ENCODE measurements at places on chromosomes 2 and 18.

DNA sequence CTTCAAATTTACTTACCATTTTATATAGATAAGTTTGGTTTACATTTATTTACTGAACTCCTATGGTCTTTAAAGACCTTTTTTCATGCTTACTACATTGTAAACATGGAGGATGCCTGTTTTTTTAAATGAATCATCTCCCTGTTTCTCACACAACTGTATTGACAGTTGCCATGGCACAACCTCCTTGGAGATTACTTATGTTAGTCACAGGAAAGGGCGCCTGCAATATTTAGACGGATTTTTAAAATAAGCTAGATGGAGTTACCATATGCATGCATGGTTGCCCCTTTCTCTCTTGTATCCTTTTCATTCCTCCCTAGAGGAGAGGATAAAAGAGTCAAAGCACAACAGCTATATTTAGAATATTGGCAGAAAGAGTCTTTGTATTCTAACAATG is 34.8 kb upstream of the CCDC102B start:
- no peak for DNase-seq

GRCh38 chr2:101002562-101003277 is 631 bp downstream of the RPL31 start:
- DNase-seq: no peak

GRCh38 chr2:205988274-205988673 is 97.7 kb downstream of the INO80D start:
- DNase-seq: no peak

DNA sequence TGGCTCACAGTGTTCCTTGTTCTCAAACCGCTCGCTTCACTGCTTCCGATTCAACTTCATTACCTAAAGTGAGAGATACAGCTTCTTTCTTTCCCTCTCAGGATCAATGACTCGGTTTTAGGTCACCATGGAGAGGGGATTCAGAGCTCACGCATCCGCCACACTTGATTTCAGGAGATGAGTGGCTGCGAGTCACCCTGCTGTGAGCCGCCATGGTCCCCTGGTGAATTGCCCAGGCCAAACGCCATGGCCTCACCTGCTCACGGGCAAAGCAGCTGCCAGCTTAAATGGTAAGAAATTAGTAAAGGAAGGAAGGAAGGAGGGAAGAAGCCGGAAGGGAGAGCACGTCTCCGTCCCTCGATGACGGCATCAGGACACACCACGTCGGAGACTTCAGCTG is 60.5 kb downstream of the ADNP2 start:
- DNase-seq: no peak

DNA sequence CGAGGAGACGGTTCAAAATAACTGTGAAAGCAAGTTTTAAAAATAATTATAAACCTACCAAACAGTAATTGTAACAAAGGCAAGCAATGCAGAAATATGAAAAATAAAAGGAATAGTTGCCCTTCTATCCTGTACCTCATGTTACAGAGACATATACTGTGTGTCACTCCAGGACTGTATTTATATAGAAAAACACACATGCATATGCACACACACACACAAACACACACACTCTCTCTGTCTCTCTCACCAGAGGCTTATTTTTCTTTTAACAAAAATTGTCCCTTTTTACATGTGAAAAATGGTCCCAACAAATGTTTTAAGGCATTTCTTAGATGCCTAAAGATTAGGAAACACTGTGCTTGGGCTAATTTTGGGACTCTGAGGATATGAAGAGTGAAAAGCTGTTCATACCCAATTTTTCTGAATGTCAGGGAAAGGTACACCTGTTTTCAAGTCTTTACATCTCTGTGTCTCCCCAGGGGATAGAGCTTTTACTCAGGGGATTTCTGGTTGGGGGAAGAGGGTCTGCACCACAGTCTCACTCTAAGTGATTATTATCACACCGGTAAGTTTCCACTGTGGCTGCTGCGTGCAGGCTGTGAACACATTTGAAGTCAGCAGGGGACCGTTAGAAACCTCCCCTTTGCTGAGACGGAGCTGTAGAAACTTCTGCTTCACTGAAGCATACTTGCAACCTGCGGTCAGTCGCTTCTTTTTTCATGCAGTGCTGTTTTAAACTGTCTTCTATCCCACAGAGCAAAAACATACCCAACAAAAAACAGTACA is 51.4 kb upstream of the SPAG16 start:
- no peak for DNase-seq

DNA sequence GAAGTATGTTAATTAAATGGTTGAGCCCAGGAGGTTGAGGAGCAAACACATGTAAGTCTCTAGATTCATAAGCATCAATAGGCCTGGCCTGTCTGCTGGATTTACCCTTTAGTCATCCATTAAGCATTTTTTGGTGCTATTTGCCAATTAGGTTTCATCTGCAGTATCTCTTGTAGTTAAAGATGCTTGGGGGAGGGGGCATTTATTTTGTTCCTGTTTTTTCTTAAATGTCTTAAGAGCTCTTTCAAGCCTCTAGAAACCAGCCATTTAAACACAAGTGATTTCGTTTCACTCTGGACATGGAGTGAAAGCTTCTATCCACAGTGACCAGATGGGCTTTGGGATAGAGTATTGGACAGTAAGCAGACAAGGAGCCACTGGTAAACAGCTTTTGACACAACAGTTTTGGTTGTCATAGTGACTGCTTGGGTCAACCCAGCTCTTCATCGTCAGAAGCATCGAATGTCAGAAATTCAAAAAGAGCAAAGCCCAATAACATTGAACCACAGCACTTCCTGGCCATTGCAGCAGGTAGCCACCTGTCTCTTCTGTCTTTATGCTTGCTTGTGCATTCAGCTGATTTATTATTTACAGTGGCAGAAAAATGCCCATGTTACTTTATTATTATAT is 4.9 kb downstream of the QPCT start:
- no peak for DNase-seq

Data from activated T-cell treated with anti-CD3 and anti-CD28 coated beads, Interleukin-2, amount 50 U/mL, for 24 hours (primary cell).